Foreskin fibroblast (primary cell): ENCODE measurements at places on chromosomes 5 and 9.

DNA sequence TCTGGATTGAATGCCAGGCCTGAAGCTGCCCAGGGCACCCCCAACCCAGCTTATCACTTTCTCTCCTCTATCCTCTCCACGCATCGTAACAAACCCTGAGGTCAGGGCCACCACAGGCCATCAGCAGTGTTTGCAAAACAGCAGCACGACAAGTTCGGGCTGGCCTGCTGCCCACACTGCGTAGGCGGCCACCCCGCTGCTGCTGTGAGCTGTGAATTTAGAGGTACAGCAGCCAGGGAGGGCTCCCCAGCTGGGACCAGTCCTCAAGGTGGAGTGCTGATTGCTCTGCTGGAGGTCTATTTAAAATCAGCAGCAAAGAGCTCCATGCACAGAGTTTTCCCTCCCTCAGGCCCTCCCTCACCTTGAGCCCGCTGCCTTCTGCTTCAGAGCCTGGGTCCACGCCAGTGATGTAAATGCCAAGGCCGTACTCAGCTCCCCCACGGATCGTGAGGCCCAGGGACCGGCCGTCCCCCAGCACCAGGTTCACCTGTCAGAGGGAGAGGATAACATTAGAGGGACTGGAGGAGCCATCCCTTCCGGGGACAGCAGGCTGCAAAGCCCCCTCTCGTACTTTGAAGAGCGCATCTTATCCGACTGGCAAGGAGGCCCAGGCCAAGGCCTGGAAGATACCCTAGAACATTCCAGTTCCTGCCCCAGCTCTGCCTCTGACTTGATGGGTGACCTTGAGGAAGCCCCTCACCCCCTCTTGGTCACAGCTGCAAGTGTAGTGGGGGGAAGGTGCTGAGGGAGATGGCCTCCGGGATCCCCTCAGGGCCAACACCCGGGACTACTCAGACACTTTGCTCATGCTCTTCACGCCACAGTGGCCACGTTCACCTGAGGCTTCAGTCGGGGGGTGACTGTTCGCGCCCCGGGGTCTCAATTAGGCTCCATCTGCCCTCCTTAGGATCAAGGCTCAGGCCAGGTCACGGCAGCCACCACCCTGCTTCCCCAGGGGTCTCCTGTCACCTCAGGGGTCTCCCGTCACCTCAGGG, 39.1 kb downstream of the WHRN start:
- DNase-seq = no peak

- DNase-seq = no peak
Observed at GRCh38 chr5:40775846-40776657, 20.3 kb upstream of the TTC33 start.

DNA sequence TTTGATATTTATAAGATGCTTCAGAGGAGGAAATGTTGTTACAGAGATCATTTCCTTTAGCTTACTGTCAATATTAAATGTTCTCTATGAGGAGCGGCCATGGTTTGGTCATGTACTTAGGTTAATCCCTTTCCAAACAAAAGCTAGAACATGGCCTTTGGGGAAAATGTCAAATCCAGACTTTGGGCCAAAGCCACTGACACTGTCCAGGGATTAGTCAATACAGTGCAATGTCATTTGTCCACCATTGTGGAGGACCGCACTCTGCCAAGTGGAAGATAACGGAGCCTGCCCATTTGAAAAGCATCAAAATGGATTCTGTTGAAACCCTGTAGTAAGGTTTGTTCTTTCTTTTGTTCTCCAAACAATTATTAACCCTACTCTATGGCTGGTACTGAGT, 50.1 kb downstream of the FRMPD1 start:
- DNase-seq = no peak

DNA sequence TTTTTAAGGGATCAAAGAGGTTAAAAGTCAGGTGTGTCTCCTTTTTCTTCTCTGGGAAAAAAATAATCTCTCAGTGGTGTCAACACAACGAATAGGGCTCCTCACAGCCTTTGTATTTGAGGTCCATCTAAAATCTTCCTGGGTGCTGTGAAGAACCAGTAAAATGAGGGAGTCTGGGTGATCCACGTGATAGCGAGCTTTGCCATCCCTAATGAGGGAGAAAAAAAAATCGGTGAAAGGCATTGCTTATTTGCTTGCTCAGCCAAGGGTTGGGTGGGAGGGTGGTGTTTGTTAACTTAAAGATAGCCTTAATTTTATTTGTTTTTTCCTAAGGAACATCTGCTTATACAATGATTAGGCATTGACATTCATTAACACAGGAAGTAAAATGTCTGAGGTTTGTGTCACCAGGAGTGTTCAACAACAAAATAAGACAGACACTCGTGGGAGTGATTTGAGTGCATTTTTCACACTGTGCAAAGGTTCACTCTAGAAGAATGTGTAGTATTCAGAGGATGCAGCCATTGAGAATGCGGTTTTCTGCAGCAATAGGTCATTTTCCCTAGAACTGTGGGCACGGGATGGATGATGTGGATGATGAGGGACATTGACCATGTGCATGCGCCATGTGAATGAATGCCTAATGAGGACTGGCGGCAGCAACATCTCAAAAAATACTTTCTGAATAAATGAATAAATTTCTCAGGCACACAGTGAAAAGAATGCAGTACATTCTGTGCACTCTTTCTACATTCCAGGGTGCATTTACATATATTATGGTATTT, 369.5 kb downstream of the NTRK2 start:
- DNase-seq = no peak

GRCh38 chr5:91712718-91713117, 329.6 kb upstream of the ARRDC3 start:
- DNase-seq = peak; percentile 78

- no peak for DNase-seq
Observed at GRCh38 chr9:94083384-94083783, 880 bp upstream of the PTPDC1 start.

- no peak for DNase-seq
Observed at GRCh38 chr9:38091310-38092199, 22.5 kb upstream of the SHB start.

DNA sequence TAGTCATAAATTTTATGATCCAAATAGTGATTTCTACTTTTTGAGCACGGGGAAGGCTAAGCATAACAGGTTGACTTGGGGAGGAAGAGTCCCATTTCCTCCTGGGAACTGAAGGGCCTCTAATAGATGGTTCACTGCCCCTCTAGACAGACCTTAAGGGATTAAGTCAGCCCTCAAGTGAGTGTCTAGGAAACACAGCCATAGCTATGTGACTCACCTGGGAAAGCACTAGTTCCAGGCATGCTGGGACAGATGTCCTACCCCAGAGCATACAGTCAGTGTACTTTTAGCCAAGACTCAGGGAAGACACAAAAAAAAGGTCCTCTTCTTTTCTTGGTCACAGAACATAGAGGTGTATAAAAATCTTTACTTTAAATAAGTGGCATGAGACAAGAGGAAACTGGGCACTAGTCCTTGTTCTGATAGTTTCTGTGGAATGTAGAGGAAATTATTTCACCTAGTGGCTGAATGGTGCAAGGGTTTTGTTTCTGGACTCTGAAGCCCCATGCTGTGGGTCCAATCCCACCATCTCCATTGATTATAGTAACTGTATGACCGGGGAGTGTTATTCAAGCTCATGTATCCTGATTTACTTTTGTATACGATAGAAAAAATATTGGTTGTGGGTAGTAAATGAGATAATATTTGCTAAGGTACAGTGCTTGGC, 86.0 kb downstream of the NREP start:
- DNase-seq = no peak

DNA sequence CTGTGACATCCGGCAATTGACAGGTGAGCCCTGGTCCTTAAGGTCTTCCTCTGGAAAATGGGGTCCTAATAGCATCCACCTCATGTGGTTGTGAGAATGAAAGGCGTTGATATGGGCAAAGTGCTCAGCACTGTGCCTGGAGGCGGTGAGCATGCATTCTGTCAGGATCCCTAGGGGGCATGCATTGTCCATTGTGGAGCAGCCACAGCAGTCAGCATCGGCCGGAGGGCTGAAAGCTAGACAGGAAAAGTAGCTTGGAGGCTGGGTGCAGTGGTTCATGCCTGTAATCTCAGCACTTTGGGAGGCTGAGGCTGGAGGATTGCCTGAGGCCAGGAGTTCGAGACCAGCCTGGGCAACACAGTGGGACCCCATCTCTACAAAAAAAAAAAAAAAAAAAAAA, 122.2 kb downstream of the LHX2 start:
- DNase-seq = peak; percentile 42

DNA sequence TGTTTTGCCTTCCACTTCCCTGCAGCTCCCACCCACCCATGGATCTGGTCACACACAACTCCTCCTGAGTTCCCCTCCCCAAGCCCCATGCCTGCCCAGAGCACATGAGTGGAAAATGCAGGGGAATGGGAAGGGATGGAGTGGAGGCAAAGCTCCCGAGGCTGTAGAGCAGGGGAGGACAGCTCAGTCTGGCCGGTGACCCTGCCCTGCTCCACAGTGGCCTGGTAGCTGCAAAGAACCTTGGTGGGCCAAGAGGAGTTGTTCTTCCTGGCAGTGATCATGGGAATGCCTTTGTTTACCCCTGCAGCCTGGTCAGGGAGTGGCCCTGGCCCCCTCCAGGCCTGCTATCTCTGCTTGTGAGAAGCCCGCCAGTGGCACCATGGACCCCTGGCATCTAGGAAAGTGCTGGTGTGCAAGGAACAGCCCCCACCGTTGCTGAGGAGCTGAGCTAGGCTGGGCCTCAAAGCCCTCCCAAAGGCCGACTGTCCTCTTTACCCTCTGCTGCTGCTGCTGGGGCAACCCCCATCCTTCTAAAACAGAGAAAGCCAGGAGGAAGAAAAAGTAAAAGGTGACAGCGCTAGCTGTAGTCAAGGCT, 60.4 kb downstream of the PSD2 start:
- no peak for DNase-seq

DNA sequence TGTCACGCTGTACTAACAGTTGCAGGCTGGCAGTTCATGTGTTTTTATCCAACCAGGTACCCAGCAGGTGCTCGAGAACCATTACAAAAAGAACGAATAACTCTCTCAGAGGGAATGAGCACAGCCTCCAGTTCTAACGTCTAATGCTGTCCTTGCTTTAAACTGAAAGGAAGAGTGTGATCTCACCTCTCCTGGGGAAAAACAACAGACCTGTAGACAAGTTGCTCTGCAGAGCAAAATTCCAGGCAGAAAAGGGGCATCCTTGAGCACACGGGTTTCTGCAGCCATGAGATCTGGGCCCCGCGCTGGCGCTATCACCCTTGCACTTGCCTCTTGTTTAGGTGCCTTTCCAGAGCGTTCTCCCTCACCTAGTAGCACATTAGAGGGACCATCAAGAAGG, 92.5 kb upstream of the DNAH5 start:
- no peak for DNase-seq

- no peak for DNase-seq
Observed at GRCh38 chr9:96015876-96016686, 140.6 kb downstream of the ERCC6L2 start.

DNA sequence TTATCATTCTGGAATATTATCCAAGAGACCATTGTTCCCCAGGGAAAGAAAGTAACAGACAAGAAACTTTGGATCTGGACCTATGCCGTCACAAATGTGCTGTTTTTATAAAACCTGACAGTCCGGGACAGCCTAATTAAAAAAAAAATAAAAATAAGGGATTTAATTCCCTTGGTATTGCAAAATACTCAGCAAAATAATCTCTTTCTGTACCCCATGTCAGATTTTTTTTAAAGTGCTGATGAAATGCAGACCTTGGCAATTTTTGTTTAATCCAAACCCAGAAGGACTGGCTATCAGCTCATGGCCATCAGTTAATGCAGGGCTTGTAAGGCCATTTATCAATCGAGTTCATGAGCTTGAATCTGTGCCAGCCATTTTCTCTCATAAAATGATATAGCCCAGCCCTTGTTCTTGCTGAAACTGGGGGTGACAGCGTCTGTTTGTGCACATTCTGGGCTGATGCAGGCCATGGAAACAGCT, 162.7 kb upstream of the S1PR3 start:
- no peak for DNase-seq

GRCh38 chr9:33331377-33331891, 41.1 kb downstream of the NFX1 start:
- peak; percentile 39 for DNase-seq

DNA sequence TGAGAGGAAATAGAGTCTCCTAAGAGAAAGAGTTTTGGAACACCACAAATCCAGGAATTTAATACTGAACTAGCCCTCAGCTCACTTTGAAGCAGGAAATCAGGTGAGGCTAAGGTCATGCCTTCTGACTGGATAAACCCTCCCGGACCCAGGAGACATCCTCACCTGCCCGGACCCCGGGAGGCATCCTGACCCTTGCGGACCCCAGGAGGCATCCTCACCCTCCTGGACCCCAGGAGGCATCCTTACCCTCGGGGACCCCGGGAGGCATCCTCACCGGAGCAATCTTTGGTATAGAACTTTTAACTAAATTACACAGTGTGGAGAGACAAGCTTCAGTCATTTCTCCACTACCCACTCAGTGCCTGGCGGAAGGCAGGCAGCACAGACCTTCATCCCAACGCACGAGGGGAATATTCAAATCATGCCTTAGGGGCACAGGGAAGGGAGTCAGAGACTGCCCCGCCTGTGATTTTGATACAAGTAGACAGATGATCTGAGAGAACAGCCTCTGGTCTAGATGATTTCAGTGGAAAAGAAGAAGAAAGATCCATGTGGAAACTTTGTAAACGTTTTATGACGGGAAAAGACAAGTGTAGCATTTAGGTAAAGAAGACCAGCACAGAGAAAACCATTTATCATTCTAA, 21.3 kb downstream of the STXBP1 start:
- DNase-seq = no peak

GRCh38 chr5:110702704-110703103, 23.8 kb downstream of the TMEM232 start:
- peak; percentile 1 for DNase-seq

DNA sequence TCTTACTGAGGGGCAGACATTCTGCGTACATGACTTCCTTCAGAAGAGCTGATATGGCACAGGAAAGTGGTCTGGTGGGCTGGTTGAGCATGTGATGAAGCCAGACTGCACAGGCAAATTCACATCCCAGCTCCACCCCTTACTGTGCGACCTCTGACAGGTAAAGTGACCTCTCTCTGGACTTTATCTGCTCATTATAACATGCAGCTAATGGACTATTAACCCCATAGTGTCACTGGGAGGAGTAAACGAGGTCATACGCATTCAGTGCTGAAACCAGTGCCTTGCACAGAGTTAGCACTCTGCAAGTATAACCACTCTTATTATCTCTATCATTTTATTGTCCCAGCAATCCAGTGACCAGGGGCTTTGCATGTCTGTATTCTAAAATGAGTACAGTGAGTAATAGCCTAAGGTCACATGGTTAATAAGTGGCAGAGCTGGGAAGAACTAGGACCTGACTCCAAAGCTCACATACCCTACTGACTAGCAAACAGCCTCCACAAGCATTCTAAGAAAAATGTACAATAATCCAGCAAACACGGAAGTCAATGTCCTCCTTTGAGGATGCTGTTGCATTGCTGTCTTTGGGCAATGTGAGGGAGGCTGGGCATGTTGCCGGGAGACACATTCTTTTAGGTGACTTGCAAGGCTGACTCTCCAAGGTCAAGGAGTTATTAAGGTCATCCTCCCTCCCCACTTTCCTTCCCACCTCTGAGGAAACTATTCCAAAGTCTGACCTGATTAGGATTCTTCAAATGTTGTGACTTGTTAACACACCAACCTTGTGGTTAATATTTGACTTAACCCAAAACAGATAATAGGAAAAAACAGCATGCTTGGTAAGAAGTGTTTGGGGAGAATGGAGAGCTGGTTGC, 19.0 kb downstream of the GLRX start:
- peak; percentile 47 for DNase-seq
